Stimulated activated naive CD8-positive, alpha-beta T cell treated with anti-CD3 and anti-CD28 coated beads, Interleukin-15, amount 100 ng/mL, for 72 hours (primary cell): ENCODE measurements at places on chromosomes 4 and X.

GRCh38 chrX:138710866-138711341 is 613 bp downstream of the FGF13 start:
- DNase-seq = no peak

DNA sequence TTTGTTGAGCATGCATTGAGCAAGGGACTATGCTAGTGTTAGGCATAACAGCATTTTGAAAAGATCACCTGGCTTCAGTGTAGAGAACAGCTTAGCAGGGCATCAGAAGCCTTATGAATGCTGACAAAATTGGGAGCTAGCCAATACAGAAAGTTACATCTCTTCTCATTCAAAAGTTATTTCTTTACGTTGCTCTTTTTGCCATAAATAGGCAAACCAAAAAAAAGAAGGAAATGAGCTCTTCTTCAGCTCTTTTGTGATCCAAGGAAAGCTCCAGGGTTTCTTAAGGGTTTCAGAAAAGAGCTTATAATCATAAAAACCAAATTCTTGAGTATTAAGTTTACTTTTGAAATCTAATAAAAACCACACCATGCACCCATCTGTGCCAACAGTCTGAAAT is 35.2 kb upstream of the LNX1 start:
- no peak for DNase-seq

GRCh38 chrX:74349387-74349786 is 45.4 kb downstream of the ZCCHC13 start:
- DNase-seq = no peak

DNA sequence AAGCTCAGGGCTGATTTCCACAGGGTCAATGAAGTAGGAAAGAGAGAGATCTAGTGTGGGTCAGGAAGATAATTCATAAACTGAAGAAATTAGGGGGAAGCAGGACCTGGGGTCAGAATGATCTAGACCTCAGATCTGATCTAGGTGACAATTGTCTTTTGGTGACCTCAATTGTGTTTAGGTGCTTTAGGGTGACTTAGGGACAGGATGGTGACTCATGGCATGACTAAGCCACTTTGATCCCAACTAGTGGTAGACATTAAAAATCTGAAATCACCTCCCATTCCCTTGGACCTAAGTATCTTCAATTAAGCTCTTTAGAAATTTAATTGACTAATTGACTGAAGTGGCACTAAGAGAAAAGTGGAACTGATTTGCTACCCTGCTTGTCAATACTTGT is 36.7 kb upstream of the GRXCR1 start:
- DNase-seq = no peak

GRCh38 chr4:39346856-39347519 is 19.2 kb downstream of the RFC1 start:
- DNase-seq = no peak

- DNase-seq = no peak
Observed at GRCh38 chr4:17567271-17567670, 9.7 kb upstream of the LAP3 start.

DNA sequence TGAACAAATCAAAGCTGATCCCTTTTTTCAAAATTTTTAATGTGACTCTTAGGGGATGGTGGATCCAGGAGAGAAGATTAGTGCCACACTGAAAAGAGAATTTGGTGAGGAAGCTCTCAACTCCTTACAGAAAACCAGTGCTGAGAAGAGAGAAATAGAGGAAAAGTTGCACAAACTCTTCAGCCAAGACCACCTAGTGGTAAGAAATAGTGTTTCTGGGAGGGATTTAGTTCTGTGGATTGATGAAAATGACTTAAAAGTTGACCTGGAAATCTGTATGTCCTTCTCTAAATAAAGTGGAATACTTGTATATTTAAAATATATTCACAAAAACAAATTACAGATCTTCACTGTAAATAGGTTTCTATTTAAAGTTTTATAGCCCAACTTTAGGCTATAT is 29.2 kb downstream of the NUDT9 start:
- no peak for DNase-seq

GRCh38 chrX:35046660-35047296 is 104.2 kb downstream of the FAM47B start:
- no peak for DNase-seq

DNA sequence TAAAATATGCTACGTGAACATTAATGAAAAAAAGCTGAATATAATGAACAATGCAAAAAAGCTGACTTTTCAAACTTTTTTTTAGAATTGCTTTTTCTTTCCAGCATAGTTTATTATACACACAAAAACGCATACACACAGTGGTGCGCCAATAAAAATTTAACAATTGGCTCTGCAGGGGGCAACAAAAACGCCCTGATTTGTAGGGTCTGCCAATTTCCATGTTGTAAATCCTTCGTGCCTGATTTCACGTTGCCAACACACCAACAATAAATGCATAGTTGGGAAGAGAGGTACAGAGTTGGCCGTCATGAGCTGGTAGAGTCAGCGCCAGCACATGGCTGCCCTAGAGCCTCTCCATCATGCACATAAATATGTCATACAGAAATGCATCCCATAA is 333.1 kb downstream of the MAPK10 start:
- DNase-seq = no peak

- no peak for DNase-seq
Observed at GRCh38 chr4:39232100-39232499, 49.8 kb downstream of the WDR19 start.

GRCh38 chr4:27759611-27760575 is 899.3 kb downstream of the STIM2 start:
- DNase-seq = no peak

GRCh38 chr4:131113704-131114103 is 2017.8 kb downstream of the C4orf33 start:
- no peak for DNase-seq

- DNase-seq = no peak
Observed at GRCh38 chrX:112380541-112381278, 298.1 kb upstream of the TRPC5 start.

DNA sequence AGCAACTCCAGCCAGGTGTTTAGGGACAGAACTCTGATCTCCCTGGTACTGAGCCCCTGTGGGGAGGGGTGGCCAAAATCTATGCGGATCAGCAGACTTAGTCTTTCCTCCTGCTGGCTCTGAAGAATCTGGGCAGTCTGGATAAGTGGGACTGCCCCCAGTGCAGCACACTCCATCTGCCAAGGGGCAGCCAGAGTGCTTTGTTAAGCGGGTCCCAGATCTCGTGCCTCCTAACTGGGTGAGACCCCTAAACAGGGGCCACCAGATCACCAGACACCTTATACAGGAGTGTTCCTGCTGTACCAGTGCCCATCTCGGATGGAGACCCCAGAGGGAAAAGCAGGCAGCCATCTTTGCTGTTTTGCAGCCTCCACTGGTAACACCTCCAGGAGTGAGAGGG is 81.5 kb upstream of the IL13RA2 start:
- DNase-seq = no peak

DNA sequence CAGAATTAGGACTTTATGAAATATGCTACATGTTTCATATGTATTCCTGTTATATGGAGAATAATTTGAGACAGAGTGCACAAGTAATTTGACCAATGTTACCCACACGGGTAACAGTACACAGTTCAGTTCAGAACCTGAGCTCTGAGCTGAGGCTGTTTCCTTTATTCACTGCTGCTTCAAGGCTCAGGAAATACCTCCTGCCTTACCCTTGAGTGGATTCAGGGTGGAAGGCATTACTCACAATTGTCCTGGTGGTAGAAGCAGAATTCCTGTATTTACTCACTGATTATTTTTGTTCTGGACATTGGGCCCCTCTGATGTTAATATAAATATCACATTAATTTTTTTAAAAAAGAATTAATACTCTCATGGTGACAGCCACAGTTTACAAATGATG is 73.5 kb upstream of the CAMK2D start:
- no peak for DNase-seq

- no peak for DNase-seq
Observed at GRCh38 chr4:26106776-26107175, 192.8 kb downstream of the SMIM20 start.

DNA sequence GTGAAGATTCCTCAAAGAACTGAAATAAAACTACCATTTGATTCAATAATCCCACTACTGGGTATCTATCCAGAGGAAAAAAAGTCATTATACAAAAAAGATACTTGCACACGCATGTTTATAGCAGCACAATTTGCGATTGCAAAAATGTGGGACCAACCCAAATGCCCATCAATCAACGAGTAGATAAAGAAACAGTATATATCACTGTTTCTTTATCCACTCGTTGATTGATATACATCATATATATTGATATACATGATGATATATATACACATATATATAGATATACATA is 13.6 kb upstream of the AFP start:
- DNase-seq = no peak

- no peak for DNase-seq
Observed at GRCh38 chrX:123223859-123224258, 39.8 kb downstream of the GRIA3 start.

DNA sequence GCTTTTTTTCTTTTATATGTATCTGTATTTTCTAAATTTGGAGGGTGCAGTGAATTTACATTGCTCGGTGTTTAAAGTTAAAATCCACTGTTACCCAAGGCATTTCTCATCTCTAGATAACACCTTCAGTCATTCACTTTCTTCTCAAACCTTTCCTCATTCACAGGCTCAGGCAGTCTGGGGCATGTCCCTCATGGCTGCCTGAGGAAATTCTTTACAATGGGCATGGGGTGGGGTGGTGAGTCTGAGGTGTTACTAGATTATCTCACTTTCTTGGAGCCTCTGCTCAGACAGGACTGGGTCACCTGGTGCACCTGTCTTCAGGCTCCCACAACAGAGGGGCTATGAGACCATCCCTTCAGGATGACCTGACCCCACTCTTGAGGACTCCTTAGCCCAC is 17.4 kb downstream of the CCDC149 start:
- no peak for DNase-seq

DNA sequence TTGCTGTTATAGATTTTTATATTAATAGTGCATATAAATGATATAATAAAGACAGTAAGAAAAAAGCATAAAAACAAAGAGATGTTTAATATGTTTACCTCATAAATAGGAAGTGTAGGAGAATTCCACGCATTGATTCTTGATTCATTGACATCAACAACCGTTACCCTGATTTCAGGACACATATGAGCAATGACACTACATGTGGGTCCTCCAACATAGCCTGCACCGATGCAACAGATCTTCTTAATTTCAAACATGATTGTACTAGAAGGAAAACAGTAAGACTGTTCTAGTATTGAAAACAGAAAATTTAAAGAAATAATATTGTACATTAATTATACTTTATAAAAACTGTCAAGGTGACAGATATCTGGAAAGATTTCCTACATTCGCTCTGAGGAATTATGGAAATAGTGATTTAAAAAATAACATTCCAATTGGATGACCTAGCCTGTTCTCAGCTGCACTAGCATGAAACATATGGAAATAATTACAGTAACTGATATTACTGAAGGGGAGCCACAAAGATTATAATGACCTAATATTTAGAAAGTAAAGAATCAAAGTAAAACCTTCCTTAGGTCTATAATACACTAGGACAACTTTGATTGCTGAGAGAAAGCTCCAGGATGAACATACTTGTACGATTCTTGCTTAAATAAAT is 5.9 kb downstream of the UGDH start:
- no peak for DNase-seq

- peak; percentile 21 for DNase-seq
Observed at GRCh38 chr4:190017357-190018200, 9.5 kb downstream of the FRG2 start.

DNA sequence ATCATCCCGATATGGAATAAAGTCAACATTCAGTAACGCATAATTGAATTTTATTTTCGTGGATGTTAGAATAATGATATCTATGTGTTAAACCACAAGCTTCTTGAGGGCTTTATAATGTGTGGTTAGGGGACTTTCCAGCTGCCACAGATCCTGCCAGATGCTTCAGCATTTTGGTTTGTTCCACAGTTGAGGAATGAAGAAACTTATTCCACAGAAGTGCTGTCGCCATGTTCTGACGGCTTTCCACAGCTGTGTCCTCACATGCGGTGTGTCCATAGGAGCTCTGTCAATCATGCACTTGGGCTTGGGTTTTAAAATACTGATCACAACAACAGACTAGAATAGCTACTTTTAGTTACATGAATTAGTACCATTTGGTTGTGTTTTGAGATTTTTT is 411.9 kb downstream of the TRIML1 start:
- no peak for DNase-seq

DNA sequence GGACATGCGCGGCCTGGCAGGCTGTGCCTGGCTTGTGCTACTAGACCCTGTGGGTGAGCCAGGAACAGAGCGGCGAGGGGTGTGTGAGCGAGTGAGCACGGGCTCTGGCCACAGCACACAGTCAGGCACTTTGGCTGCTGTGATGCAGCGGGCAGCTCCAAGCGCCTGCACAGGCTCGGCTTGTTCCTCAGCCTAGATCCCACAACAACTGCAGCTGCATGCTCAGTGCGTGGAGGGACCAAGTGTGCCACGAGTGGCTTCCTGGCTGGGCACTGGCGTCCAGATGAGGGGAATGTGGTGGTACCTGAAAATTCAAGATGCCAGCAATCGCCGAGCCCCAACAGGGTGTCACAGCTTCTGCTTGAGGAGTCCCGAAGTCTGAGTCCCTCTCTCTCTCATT is 1056.6 kb downstream of the RAPGEF2 start:
- no peak for DNase-seq

DNA sequence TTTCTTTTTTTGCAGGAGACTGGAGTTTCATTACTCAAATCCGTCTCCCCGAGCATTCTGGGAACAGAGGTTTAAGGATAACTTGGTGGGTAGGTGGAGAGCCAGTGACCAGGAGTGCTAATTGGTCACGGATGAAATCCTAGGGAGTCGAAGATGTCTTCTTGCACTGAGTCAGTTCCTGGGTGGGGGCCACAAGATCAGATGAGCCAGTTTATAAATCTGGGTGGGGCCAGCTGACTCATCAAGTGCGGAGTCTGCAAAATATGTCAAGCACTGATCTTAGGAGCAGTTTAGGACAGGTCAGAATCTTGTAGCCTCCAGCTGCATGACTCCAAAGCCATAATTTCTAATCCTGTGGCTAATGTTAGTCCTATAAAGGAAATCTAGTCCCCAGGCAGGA is 741.3 kb downstream of the PCDH7 start:
- no peak for DNase-seq

GRCh38 chrX:15903186-15903681 is 48.6 kb upstream of the AP1S2 start:
- DNase-seq = no peak

- DNase-seq = no peak
Observed at GRCh38 chr4:48798117-48798516, 18.0 kb upstream of the FRYL start.

GRCh38 chrX:46941341-46941740 is 29.1 kb downstream of the JADE3 start:
- DNase-seq = no peak

GRCh38 chr4:88166608-88167007 is 8.2 kb upstream of the ABCG2 start:
- DNase-seq = no peak

GRCh38 chrX:68199062-68199848 is 234.0 kb downstream of the OPHN1 start:
- no peak for DNase-seq

DNA sequence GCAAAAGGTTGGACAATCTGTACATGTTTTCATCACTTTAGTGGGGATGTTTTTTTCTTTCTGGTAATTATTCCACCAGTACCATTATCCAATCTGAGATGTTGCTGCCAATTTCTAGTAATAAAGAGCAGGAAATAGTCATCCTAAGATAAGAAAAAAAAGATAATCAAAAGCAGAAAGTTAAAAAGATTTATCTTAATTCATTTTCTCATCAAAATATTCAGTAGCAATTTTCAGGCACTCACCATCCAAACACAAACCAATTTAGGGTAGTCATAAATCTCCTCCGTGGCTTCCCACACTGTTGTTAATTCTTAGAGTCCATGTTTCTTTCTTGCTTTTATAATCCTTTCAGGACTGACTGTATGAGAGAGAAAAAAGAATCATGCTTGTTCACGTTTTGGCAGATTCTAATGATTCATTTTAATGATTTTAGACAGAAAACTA is 263.7 kb upstream of the UGT8 start:
- DNase-seq = no peak
